ENCODE measurements at places on chromosomes 3 and 15.

- peak; percentile 78 for DNase-seq
Observed at GRCh38 chr3:68876112-68876713, 56.1 kb downstream of the TAFA4 start.

GRCh38 chr15:81781395-81781794 lies 264.4 kb downstream of the MEX3B start:
- DNase-seq, result no peak

DNA sequence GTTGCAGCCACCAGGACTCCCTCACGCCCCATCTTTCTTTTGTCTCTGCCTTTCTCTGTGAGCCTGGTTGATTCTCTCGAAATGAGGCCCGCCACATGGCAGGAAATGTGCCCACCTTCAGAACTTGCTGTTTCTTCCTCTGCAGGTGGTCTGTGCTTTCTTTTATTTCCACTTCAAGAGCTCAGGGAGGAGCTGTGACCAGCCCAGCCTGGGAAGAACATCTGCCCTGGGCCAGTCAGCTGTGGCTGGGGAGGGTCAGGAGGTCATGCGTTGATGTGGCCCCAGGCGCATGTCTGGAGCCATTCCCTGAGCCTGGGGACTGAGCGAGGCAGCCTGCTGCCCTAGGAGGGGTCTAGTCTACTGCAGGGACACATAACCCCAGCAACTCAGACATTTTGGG lies 8.0 kb downstream of the FBLN2 start:
- DNase-seq, result no peak

DNA sequence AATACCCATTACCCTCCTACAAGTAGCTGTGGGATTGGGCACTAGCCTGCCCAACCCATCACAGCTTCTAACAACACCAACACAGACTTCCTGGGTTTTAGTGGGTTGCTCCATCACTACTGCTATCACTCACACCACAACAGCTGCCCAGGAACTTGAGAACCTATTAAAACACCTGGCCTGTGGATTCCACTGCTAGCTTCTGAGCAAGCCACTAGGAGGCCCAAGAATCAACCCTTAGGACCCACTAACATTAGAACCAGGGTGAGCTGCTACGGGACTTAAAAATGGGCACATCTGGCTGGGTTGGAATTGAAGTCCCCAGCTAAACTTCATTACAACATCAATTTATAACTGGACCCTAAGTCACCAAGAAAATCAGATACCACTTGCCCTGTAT lies 113.2 kb upstream of the TP63 start:
- DNase-seq, result peak; percentile 23

DNA sequence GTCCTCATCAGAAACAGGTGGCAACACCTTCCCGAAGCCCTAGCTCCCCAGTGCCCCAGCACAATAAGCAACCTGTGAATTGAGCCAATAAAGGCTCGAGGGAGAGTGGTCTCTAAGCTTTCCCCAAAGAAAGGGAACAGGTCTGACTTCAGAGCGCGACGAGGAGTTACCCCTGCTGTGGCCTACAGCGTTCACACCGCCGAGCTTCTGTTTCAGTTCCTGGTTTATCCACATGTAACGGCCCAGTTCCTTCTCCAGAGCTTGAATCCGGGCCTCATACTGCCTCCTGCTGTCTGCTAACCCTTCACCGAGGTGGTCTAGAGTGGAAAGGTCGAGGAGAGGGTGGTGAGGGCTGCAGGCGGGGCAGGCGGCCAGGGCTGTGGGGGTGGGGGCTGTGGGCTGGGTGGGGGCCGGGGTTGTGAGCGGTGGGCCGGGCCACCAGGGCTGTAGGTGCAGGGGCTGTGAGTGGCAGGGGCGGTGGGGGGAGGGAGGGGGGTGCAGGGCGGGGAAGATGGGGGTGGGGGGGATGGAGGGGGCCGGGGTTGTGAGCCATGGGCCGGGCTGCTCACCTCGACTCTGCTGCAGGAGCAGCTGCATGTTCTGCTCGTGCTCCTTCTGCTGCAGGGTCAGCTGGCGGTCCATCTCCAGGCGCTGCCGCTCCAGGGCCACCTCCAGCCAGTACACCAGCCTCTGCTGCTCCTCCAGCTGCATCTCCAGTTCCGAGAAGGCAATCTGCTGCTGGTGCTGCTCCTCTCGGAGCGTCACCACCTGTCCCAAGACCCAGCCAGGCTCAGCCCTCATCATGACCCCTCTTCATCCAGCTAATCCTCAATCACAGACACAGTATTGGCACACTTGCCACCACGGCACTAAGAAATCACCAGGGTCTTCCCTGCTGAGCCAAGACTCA lies 26.2 kb downstream of the KIF7 start:
- DNase-seq, result no peak

GRCh38 chr3:61768284-61769037 lies 207.1 kb downstream of the PTPRG start:
- no peak for DNase-seq

- DNase-seq, result no peak
Observed at GRCh38 chr3:64888840-64889392, 201.1 kb upstream of the ADAMTS9 start.

- DNase-seq, result no peak
Observed at GRCh38 chr3:11009898-11010297, 17.4 kb downstream of the SLC6A1 start.

DNA sequence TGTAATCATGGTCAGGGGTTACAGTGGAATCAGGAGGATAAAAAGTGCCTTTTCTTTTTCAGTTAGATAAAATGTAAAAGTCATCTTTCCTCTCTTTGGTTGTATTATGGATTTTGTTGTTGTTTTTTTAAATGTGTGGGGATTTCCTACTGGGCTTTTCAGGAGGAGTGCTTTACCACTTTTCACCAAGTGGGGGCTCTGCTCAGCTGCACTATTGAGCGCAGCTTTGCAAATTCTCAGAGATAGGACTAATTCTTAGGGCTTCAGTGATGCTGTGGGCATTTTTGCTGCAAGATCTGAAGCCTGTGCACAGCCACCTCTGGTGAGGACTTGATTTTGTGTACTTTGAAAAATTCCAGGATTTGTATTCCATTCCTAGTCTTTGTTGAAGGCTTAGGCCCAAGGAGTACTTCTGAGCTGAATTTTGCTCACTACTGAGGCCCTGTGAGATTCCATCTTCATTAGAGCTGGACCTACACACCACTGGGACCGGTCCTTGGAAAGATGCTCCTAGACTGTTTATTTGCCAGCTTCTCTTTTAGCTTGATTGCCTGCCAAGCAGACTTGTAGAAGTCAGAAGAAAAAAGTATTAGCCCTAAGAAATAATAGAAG lies 7.5 kb downstream of the GNB5 start:
- DNase-seq, result peak; percentile 58

Data from NCI-H524 (cell line).